AG04450 (cell line): ENCODE measurements at places on chromosomes 3 and 15. TPM values are rescaled to one million over a fixed set of nuclear protein-coding genes. Genes with fewer than 3 reads are reported as not detected.

Gene ZNF774
- 1.1 and 2.3 TPM in 2 replicates for polyA plus RNA-seq

Gene IMPG2
- polyA plus RNA-seq, result 0.17 and 0.19 TPM in 2 replicates

Gene OSTN
- polyA plus RNA-seq, result not detected in 2 replicates

Gene FBXW12
- polyA plus RNA-seq, result not detected in 2 replicates

Gene GCSAM
- not detected in 2 replicates for polyA plus RNA-seq

Gene FEZF2
- not detected in 2 replicates for polyA plus RNA-seq

Gene A4GNT
- polyA plus RNA-seq, result not detected in 2 replicates

Gene CD86
- not detected in 2 replicates for polyA plus RNA-seq

Gene PLIN1
- polyA plus RNA-seq, result 0.05 and 0.06 TPM in 2 replicates

Gene NRROS
- 0.10 and 0.11 TPM in 2 replicates for polyA plus RNA-seq

DNA sequence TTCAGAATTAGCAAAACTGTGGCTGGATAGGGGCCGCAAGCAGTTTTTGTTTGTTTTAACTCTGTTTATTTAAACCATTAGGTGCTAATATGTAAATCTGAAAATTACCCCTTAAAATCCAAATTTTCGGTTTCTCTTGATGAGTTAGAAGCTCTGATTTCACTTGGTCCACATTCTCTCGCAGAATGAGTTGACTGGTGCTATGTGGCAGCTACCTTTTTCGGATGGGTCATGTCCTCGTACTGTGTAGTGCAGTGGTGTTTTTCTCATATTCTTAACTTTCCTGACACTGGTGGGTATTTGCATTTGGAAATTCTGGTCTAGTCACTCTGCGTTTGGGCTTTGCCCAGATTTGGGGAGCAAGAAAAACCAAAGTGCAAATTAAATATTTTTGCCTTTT is 87.1 kb downstream of the DIPK2A start:
- no peak for DNase-seq

- DNase-seq, result no peak
Measured at GRCh38 chr3:83523470-83524073, 1435.2 kb upstream of the CADM2 start.

DNA sequence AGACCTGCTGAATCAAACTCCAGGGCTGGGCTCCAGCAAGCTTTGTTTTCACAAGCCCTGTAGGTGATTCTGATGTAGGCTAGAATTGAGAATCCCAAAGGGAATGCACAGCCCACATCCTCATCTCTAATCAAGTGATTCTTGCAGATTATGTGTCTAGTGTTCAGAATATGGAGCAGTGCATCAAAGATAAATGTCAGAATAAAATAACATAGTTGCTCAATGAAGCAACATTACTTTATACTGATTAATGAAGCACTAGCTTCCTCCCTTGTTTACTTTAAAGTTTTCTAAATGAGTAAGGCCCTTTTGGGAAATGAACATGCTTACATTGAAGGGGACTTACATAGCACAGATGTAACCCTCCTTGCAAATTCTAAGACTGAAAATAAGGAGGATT is 39.2 kb downstream of the NUP210 start:
- no peak for DNase-seq

- no peak for DNase-seq
Measured at GRCh38 chr3:33144433-33144832, 30.6 kb downstream of the CRTAP start.

- DNase-seq, result no peak
Measured at GRCh38 chr15:32676169-32676568, 34.7 kb downstream of the SCG5 start.

DNA sequence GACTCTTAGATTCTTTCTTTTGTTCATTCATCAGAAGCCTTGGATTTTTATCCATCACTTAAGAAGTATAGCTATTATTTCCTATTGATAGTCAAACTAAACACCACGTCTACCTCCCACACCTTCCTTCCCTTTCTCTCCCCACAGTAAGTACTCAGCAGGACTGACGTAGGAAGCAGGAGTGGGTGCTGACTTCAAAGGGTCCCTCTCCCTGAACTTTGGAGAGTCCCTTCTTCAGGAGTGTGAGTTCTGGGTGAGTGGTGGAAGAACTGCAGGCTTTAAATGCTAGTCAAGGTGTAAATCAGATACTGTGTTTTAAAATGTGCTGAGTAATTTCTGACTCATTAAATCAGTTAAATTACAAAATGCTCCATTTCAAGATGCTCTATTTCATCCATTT is 126.5 kb upstream of the BFSP2 start:
- DNase-seq, result no peak

DNA sequence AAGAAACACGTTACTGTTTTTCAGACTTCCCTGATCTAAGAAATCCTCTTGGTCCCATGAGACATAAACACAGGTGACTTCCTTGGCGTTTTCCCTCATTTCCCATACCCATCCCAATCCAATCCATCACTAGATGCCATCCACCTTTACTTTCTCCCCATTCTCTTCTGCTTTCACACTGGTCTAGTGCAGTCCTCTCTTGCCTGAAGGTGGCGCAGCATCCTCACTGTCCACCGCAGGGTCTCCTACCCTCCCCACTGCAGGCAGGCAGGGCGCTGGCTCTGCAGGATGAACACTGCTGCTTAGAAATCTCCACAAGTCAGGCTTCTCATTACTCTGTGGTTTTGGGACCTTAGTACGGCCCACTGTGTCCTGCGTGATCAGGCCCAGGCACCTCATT is 58.2 kb downstream of the RAB7A start:
- no peak for DNase-seq

- no peak for DNase-seq
Measured at GRCh38 chr15:65659502-65660052, 37.8 kb downstream of the SLC24A1 start.

GRCh38 chr15:75704618-75705017 is 8.0 kb downstream of the CSPG4 start:
- DNase-seq, result no peak

DNA sequence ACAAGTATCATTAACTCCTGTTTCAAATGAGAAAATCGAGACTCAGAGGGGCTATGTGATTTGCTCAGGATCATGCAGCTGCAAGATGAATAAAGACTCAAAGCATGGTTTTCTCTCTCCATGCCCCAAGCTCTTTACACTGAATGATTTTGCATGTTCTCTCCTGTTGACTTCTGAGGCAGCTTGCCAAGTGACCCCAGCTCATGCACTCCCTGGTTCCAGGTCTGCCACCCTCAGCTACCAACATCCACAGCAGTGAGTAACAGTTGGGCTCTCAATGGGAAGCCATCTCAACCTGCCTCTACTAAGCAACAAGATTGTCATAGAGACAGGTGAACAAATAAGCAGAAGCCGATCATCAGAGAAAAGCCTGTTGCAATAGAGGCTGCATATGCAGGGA is 116.9 kb upstream of the GADL1 start:
- DNase-seq, result no peak

- DNase-seq, result no peak
Measured at GRCh38 chr3:171829841-171830517, 13.2 kb upstream of the TMEM212 start.

- DNase-seq, result peak; percentile 57
Measured at GRCh38 chr3:33658991-33659848, 58.8 kb downstream of the CLASP2 start.

DNA sequence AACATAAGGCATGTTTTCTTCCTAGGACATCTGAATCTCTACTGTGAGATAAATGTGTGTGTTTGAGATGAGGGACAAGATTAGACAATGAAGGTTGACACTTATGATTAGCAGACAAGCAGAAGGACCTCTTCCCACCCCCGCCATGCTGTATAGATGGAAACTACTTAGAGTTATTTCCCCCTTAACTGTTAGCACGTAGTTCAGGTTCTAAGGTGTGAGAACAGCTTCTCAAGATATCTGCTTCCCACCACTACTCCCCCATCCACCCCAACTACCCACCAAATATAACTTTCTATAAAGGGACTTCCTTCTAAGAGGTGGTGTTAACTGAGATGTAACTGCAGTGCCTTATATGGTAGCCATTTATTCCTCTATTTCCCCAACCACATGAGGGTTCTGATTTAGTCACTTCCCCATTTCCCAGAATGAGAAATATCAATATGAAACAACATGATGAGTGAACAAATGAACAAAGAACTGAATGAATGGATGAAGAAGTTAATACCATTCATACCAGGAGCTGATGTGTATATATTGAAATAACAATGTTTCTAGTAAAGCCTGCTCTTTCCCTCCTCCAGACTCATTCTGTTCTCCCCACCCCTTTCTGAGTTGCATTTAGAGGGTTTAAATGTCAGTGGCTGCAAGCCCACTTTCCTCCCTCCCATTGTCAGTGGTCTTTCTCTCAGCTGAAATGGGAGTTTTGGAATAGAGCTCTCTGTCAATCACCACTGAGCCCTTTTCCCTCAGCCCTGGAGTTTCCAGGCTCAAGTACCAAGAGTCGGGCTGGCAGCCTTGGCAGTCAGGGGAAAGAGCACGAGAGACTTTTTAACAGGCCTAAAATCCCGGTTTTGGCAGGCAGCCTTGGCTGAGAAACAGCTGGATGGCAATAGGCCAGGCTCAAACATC is 7.7 kb upstream of the RFTN1 start:
- no peak for DNase-seq

GRCh38 chr3:69320871-69321271 is 65.0 kb downstream of the FRMD4B start:
- DNase-seq, result no peak

DNA sequence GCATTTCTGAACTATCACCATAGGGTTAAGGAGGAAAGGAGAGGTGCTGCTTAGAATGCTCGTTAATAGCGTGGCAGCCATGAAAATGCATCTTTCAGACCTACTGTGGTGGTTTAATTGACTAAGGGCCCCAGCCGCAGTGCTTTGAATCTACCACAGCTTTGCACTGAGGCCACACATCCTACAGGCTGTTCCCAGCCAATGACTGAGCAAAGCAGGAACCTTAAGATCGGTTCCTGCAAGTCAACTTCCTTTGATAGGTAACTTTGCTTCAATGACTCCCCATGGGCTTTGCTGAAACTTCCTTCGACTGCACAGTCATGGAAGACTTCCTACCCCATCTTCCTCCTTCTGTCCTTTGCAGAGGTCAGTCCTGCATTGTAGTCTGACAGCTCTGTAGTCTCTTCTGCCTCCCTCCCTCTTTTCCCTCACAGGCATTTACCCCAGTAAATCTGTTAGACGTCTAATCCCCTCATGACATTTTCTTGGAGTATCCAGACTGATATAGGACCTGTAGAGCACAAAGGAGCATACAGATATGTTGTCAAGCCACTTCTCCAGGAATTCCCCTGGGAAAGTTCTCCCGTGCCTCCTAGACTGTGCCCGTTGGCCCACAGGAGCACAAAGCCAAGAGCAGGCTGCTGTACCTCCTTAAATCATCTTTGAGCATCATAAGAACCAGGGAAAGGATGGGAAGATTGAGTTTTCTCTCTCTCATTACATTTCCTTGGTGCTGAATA is 2.6 kb upstream of the BCL2A1 start:
- DNase-seq, result no peak

DNA sequence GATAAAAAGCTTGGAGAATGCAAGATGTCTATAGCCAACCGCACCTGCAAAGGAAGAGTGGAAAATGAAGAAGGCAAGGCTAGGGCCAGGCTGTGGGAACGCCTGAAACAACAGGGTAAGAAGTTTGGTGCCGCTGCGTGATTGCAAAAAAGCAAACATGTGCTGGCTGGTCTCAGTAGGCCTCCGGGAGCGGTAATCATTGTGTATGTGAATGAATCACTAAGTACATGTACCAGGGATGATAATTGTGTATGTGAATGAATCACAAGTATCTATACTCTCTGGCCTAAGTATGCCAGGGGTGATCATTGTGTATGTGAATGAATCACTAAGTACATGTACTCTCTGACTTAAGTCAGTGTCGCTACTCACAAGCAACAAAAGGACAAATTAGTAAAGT is 40.3 kb upstream of the PARL start:
- DNase-seq, result peak; percentile 44

DNA sequence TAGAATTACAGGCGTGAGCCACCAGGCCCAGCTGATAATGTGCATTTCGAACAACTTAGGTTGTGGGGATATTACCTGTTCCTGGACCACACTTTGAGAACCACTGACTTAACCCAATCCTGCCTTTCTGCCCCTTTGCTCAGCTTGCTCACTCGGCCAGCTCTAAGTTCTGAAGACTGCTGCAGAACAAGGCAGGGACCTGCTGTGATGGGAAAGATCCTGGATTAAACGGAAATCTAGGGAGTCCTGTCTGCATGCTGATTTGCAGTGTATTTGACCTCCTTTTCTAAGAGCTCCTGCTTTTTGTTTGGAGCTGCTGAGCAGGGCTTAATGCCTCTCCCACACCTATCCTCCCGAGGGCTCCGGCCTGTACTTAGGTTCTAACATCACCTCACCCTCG is 2.9 kb downstream of the LTK start:
- DNase-seq, result no peak

- DNase-seq, result no peak
Measured at GRCh38 chr3:187920030-187920429, 174.8 kb upstream of the BCL6 start.

DNA sequence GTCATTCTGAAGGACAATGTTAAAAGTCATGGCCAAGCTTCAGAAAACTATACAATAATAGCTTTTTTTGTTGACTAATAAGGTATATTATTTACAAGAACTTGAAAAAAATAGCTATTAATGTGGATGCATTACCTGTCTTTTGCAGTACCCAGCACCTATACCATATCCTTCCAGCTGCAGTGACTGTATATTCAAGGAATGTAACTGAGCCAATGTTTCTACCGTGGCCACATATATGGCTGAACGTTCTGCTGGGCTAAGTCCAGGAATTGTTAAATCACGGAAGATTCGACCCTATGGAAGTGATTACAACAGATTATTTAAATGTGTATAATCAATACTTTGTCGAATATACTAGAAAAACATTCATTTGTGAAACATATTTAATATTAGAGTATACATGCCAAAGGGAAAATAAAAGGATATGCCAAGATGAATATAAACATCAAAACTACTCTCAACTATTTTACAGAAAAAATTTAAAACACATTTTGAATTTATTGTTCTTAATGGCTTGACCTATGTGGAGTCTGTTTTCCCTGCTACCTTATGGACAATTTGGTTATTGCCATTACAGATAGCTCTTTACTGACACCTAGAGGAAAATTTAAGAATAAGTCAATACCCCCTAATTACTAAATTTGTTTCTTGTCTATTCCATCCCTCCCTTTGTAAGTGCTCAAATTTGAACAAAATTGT is 17.6 kb downstream of the ACAD11 start:
- no peak for DNase-seq

- DNase-seq, result no peak
Measured at GRCh38 chr3:158765518-158766205, 33.4 kb upstream of the RARRES1 start.

- DNase-seq, result no peak
Measured at GRCh38 chr15:38860253-38860652, 295.6 kb upstream of the RASGRP1 start.

DNA sequence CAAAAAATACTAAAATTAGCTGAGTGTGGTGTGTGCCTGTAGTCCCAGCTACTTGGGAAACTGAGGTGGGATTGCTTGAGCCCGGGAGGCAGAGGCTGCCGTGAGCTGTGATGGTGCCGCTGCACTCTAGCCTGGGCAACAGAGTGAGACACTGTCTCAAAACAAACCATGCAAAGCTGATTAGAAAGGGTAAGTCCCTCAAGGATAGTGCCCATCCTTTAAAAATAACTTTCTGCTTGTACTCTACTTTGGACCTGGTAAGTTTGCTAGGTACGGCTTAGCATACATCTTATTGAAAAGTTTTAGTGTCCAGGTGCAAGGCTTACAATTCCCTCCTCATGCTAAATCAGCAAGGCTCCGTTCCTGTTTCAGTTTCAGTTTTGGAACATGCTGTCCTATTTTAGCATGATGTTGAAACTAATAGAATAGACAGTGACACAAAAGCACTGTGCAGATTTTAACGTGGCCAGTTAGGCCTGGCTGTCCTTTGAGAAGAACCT is 21.4 kb downstream of the FEM1B start:
- DNase-seq, result no peak
